ENCODE measurements at places on chromosomes 2 and 18.

DNA sequence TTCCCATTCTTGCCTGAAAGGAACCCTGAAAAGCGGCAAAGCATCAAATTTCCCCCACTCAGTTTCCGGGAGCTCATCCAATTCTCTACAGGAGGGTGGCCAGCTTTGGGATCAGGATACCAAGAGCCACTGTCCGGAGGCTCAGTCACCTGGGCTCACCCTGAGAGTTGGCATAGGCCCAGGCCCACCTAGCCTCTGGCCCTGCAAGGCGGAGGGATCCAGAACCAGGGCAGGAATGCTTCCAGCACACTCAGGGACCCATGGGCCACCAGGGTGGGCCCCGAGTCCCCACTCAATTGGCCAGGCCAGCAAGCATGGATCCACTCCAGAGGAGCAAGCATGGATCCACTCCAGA lies 432.9 kb upstream of the MYT1L start:
- DNase-seq, result no peak

DNA sequence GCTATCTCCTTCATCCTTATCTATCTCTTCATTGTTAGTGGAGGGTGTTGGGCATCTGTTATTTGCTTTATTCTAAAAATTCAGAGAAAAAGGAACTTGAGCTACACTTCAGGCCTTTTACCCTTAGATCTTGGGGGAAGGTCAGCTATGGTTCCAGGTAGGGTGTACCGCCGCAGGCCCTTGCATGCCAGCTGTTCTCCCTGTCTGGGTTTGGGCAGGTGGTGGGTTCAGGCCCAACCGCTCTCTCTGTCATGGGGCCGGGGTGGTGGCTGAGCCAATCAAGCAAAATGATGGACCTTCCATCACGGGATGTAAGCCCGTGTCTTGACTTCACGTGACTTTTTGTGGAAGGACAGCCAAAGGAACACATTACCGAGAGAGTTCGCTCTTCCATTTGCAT lies 231.1 kb downstream of the LDLRAD4 start:
- no peak for DNase-seq

DNA sequence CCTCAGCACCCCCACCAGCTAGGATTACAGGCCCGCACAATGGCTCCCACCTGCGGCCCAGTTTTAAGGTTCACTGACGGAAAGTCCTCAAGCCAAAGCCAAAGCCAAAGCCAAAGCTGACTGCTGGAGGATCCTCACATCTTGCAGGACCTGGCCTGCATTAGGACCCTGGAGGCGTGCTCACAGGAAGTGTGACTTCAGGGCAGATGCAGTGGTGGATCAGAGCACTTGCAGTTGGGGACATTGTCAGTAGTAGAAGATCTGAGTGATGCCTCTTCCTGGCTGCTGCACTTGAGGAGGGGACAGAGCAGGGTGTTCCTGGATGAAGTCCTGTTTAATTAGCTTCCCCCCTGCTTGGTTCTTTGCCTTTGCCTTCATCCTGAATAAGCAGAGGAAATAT lies 69.0 kb upstream of the ALPP start:
- no peak for DNase-seq

- no peak for DNase-seq
Measured at GRCh38 chr2:178258916-178259315, 64.6 kb downstream of the OSBPL6 start.

- no peak for DNase-seq
Measured at GRCh38 chr18:58497845-58498244, 131.0 kb downstream of the ALPK2 start.

DNA sequence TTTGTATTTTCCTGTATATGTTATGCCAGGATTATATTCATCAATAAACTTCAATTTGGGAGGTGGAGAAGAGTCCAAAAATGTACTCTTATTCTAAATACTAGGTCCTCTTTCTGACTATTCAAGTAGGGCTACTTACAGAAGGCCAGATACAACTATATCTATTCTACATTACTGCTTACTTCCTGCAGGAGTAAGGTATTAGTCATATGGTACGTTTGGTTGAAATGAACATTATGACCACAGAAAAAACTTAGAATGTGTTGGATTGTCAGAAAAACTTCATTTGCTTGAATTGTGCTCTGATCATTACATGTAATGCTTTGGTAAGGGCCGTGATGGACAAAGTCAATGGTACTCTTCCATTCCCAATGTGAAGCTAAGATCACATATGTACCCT lies 35.0 kb downstream of the STAT4 start:
- no peak for DNase-seq

DNA sequence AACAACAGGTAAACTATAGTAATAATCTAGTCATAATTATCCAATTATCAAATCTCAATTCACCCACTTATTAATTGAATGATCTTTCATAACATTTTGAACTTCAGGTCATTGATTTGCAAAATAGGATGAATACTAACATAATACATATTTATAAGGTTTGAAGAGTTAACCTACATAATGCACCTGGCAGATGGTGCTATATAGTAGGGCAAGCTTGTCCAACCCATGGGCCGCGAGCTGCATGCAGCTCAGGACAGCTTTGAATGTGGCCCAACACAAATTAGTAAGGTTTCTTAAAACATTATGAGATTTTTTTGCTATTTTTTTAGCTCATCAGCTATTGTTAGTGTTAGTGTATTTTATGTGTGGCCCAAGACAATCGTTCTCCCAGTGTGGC lies 815.8 kb upstream of the ID2 start:
- DNase-seq, result no peak

DNA sequence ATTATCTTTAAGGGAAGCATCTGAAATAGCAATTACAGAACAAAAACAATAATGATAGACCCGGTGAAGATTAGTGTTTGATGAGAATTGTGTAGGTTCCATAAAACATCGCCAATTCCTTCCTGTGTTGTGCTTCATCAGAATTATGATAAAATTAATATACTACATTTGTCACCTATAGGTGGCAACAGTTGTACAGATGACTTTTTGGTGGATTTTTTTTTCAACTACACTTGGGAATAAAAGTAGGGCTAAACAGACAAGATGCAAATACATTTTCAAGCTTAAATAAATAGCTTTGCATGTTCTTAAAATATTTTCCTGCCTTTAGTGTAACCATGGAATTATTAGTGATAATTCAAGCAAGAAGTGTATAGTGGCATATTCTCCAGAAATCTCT lies 7.0 kb upstream of the LYPD1 start:
- DNase-seq, result no peak

- no peak for DNase-seq
Measured at GRCh38 chr2:19868701-19869580, 32.8 kb downstream of the TTC32 start.

DNA sequence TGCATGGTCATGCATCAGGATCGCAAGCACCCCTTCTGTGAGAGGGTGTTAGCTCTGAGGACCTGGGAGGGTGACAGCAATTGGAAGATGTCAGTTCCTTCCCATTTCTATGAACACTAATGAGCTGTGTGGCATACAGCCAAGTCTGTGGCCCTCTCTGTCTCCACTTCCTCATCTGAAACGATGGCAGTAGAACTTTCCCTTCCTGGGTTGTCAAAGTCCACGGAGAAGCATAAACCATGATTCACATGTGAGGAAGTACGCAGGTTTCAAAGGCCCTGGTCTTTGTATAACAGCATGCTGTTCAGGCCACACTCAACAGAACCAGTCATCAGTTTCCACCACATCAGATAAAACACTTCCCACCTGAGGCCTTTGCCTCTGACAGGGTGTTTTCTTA lies 167.4 kb upstream of the RAB6C start:
- DNase-seq, result no peak

GRCh38 chr2:28219138-28219537 lies 173.5 kb upstream of the FOSL2 start:
- no peak for DNase-seq

DNA sequence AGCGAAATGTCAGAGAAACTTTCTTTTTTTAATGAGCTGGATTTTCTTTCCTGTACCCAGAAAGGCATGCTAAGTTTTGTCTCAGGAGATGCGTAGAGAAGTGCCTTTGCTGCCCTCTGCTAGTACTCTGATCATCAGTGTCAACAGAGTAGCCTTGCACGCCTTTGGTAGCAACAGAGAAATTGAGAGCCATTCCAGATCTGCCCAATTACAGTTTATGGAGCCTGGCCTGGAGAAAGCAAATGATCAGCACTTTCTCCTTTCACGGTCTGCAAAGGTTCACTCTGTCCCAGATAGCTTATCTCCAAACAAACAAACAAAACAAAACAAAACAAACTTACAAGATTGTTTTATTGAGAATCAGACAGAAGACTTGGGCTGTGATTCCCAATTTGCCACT lies 792.8 kb upstream of the PIK3C3 start:
- DNase-seq, result no peak

- no peak for DNase-seq
Measured at GRCh38 chr2:26245231-26245732, 543 bp downstream of the HADHB start.

- no peak for DNase-seq
Measured at GRCh38 chr18:23595591-23595990, 9.3 kb upstream of the NPC1 start.

- no peak for DNase-seq
Measured at GRCh38 chr2:73870084-73870483, 22.7 kb upstream of the ACTG2 start.
